Posterior cingulate gyrus (tissue), 11 donors: ENCODE measurements at places on chromosomes 2 and 18.

DNA sequence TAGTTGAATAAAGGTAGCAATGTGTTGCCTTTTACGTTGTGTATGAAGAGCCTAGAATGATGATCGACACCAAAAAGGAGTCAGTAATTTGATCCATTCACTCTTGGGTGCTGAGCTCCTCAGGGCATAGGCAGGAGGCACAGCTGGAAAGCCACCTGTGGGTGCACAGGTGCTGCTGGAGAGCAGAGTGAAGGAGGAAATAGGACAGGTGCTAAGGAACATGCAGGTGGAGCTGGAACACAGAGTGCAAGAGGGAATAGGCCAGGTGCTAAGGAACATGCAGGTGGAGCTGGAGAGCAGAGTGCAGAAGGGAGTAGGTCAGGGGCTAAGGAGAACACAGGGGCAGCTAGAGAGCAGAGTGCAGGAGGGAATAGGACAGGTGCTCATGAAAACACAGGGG, 86.1 kb downstream of the SH3YL1 start:
- no peak for DNase-seq

DNA sequence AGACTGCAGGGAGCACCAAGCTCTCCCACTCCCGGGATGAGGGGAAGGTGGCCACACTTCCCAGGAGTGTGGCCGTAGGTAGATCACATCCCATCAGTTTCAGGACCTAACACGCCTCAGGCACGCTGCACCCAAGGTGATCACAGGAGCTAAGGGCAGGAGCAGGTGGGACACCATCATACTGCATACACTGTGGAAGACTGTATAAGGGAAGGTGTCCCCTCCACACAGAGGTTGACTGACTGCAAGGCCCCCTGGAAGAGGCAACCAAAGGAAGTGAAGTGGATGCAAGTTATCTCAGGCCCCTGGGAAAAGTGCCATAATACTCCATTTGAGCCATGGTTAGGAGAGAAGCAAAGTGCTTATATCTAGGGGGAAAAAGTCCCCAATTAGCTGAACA, 351.9 kb upstream of the SMIM21 start:
- DNase-seq = no peak

- no peak for DNase-seq
Observed at GRCh38 chr18:74183130-74183529, 34.8 kb downstream of the TIMM21 start.

GRCh38 chr2:25690058-25690457, 16.7 kb upstream of the DTNB start:
- DNase-seq = no peak
